ENCODE measurements at places on chromosomes 7 and 10.

DNA sequence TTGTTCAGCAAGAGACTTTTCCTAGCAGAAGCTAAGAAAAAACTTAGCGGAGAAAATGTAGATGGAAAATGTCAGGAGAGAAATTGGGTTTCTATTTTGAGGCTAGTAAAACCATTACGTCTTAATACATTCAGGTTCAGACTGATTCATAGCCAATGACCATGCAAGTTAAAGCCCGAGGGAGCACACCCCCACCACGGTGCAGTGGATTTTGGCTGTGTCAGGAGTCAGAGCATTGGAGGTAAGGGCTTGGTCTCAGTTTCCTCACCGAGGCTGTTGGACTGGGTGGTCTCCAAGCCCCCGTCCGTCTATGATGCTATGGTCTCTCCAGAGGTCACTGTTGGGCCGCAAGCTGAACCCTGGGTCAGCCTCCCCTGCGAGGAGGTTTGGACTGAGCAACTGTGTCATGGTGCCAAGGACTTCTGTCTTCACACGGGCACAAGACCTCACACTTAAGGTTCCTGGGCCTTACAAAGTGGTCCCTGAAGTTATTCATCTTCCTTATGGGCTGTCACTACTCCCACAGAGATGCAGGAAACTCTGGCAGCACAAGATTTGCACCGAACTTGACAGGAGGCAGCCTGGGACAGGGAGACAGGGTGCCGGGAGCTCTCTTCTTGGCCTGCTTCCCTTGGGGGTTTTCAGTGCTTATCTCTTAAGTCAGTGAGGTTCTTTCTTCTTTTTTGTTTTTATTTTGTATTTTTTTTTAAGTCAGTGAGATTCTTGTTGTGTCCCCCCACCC lies 186.8 kb downstream of the PHTF2 start:
- no peak for DNase-seq

DNA sequence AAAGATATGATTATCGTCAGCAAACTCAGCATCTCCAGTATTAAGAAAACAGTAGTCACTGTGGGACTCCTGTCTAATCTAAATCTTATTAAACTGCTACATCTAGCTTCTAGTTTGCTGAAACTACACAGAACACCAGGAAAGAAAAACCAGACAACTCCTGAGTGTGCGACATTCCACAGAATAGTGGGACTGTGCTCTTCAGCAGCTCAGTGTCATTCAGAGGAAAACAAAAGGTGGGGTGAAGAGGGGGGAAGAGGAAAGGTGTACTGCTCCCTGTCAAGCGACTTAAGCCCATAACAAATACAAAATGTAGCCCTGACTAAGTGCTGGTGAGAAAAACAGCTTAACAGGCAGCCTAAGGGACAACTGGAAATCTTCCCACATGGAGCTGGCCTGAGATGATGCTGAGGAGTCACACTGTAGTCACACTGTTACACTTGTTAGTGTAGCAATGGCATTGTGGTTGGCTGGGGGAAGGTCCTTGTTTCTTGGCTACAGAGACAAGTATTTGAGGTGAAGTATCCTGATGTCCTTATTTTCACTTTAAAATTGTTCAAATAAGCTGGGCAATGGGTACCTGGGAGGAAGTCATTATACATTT lies 135.5 kb downstream of the USP6NL start:
- no peak for DNase-seq

- DNase-seq = no peak
These were observed 22.1 kb upstream of the ZC3HAV1 start for GRCh38 chr7:139131601-139132041.

DNA sequence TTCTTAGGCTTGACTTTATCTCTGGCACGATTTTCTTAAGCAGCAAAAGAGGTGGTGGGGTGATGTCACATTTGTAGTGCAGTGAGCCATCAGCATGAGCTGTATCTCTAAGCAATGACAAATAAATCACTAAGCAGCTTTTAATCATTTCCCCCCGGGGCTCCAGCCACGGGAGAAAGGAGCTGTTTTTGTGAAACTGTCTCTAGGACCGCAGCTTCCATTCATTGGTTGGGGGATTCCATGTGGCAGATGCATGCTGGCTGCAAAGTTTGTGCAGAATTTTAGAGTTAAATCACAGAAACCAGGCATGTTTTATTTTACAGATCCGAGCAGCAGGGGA lies 464 bp downstream of the KIAA1217 start:
- DNase-seq = no peak

- DNase-seq = no peak
These were observed 4.8 kb upstream of the FIGNL1 start for GRCh38 chr7:50454968-50455367.

DNA sequence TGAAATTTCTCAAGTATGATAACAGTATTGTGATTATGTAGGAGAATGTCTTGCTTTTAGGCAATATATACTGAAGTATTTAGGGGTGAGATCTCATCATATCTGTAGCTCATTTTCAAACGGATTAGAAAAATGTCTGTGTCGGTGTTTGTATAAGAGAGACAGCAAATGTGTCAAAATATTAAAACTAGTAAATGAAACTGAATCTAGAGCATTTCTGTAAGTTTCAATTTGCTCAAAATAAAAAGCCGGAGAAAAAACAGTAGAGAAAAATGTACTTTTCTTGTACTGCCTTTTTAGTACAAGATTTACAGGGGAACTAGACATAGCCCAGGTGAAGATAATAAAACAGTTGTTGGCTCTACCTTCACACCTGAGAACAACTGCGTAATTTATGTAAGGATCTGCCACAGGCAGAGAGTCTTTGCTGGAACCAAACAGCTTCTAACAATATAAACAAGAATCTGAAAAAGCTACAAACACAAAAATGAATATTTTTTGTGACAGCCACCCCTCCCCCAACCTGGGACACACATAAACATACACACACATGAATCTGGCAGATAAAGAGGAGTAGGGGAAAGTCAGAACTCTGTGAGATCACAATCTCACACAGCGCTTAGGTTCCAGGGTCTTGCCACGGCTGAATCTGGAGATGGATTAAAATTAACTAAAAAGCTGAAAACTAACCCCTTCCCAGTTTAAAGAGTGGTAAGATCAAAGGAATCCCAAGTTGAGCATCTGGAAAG lies 153.3 kb downstream of the AVL9 start:
- DNase-seq = no peak

GRCh38 chr7:51430480-51431086 lies 114.0 kb upstream of the COBL start:
- DNase-seq = peak; percentile 45

GRCh38 chr10:57145548-57145947 lies 784.5 kb upstream of the ZWINT start:
- DNase-seq = no peak

DNA sequence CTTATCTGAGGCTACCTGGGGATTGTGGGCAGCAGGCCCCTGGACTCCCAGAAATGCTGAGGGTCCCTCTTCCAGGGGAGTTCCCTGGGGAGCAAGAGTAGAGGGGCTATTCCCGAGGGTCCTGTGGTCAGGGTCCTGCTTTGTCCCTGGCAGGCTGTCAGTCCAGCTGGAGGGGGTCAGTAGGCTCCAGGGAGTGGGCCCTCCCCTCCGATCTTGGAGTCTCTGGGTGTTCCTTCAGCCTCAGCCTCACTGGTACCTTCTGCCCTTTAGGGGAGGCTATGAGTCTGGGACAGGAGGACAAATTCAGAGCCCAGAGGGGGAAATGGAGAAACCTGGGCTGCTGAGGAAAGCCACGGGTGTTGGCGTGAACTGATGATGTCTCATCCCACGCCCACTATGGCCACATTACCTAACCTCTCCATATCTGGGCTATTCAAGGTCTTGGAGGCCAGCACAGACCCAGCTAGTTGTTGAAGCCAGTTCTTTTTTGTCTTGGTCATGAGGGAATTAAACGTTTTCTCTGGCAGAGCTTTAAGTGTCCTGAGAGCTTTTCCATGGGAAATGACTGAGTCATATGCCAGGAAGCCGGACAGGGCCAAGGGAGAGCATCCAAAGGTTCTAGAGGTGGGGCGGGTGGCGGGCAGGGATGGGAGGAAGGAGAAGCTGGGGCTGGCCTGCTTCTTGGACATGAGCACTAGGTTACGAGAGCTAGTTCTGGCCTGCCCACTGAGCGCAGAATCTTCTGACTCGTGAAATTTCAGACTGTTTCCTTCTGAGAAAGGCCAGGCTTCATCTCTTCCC lies 6.2 kb downstream of the CALHM2 start:
- DNase-seq = no peak

- no peak for DNase-seq
These were observed 2.0 kb downstream of the KAZALD1 start for GRCh38 chr10:101063548-101064414.

DNA sequence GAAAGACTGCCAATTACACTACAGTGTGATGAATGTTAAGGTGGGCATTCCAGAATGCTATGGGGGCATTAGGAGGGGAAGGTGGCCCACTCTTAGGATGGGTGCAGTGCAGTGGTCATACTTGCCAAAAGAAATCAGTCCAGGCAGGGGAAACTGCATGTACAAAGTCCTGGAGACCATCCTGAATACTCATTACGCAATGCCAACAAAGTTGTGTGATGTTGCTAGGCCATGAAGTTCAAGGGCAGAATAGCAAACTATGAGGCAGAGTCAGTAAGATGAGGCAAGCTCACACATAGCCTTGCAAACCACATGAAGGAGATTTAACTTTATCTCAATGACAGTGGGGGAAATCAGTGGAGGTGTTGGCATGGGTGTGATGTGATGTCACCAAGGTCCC lies 49.8 kb upstream of the SLC35B4 start:
- no peak for DNase-seq

GRCh38 chr10:125878957-125879835 lies 1.9 kb downstream of the DHX32 start:
- DNase-seq = no peak

DNA sequence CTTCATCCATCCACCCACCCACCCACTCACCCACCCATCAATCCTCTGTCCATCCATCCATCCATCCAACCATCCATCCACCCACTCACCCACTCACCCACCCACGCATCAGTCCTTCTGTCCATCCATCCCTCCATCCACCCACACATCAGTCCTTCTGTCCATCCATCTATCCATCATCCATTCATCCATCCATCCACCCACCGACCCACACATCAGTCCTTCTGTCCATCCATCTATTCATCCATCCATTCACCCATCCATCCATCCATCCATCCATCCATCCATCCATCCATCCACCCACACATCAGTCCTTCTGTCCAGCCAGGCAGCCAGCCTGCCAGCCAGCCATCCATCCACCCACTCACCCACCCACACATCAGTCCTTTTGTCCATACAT lies 15.8 kb upstream of the GRIFIN start:
- no peak for DNase-seq

DNA sequence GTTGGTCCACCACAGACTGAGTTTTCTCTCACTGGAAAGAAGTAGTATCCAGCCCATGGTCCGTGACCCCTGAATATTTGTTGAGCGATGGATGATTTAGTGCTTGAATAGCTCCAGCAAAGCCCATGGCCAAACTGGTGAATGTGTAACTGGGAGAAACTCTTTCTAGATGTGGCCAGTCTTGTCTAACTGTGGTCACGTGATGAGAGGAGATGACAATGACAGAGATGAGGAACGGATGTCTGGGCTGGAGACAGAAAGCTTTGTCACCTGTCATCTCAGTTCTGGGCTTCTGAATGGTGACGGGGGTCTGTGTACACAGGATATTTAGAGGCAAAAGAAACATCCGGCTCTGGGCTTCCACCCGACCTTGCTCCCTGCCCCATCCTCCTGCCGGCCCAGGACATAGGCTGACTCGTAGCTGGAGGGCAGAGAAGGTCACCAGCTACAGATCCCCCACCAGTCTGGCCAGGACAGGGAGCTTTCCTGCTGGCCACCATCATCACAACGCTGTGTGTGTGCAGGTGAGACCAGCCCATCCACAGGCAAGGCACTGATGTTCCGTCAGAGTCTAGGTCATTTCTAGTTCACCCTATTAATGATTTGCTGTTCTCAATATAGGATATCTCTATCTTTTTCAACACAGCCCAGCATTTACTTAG lies 152.5 kb upstream of the TNS3 start:
- DNase-seq = no peak

GRCh38 chr7:3301831-3302618 lies 973 bp downstream of the SDK1 start:
- DNase-seq = no peak

GRCh38 chr7:99365318-99366141 lies 9.0 kb upstream of the ARPC1B start:
- DNase-seq = peak; percentile 74

DNA sequence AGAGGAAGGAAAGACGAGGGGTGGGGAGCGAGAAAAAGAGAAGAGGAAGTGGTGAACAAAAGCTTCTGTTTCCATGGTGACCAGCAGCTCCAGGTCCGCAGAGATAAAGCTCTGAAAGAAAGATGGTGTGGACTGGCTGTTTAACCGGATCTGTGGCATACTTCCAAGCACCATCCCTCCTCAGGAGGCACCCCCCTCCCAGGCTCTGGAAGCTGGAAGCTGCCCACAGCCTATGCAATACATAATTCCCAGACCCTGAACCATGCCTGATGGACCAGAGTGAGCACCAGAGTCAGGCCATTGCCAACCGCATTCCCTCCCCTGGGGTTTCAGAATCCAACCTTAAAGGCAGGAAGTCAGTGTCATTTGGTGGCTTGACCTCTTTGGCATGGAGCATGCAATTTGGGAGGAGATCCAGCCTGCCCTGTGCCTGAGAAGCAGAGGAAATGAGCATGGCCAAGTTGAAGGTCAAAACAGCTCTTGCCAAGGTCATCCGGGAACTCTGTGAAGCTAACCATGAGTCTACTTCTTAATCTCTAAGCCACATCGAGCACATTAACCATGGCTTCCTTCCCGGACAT lies 22.2 kb upstream of the CPXM2 start:
- DNase-seq = no peak

DNA sequence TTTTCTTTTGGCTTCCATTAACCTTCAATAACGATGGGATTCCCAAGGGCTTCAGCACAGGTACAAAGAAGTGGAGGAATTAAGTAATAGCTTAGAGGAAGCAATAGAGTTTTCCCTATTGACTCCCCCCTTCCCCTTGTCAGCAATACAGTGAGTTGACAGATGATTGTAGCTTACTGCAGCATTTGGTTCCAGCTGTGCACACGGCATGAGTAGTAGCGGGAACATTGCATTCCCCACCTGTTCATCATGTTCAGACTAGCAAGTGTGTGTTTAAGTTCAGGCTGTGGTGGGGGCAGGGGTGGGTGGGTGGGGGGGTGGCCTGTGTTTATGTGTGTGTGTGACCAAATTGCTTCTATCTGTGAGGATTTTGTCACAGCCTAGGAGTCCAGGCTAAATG lies 4.6 kb upstream of the ADRA2A start:
- no peak for DNase-seq

DNA sequence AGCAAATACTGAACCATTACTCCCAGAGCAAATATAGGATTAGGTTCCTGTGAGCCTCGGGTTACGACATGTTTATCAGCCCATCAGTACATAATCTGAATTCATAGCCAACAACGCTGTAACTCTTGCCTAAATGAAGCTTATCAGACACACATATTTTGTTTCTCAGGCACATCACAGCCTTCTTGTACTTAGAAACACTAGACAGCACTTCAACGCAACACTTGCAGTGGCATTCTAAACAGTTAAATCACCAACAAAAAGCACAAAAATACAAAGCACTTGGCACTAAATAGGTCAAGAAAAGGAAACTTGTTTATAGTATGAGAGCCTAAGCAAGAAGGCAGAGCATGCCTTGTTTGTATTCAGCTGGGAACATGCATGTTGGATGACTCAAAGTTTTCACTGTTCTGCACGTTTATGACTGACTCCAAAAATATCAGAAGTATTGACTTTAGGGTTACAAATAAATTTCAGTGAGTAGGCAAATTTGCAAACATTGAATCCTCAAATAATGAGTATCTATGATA lies 75.0 kb downstream of the VPS50 start:
- DNase-seq = no peak
